Adrenal gland (tissue), 19 donors: ENCODE measurements at places on chromosomes 4 and X. TPM values are rescaled to one million over a fixed set of nuclear protein-coding genes. Genes with fewer than 3 reads are reported as not detected.

PGAM4 gene
- total RNA-seq, result not detected

CXXC4 gene
- total RNA-seq, result 1.7 TPM

XG gene
- total RNA-seq, result not detected

RAI2 gene
- total RNA-seq, result 15.4 TPM

GRCh38 chr4:112516471-112517066, 589 bp upstream of the NEUROG2 start:
- DNase-seq, result no peak

GRCh38 chrX:29666366-29666765, 549.0 kb upstream of the MAGEB2 start:
- DNase-seq, result no peak

DNA sequence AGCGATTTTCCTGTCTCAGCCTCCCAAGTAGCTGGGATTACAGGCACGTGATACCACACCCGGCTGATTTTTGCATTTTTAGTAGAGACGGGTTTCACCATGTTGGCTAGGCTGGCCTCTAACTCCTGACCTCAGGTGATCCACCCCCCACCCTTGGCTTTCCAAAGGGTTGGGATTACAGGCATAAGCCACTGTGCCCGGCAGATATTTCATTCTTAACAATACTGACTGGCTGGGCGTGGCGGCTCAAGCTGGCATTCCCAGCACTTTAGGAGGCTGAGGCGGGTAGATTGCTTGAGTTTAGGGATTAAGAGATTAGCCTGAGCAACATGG, 1.3 kb downstream of the PQBP1 start:
- no peak for DNase-seq
